ENCODE measurements at places on chromosomes 11 and 22.

DNA sequence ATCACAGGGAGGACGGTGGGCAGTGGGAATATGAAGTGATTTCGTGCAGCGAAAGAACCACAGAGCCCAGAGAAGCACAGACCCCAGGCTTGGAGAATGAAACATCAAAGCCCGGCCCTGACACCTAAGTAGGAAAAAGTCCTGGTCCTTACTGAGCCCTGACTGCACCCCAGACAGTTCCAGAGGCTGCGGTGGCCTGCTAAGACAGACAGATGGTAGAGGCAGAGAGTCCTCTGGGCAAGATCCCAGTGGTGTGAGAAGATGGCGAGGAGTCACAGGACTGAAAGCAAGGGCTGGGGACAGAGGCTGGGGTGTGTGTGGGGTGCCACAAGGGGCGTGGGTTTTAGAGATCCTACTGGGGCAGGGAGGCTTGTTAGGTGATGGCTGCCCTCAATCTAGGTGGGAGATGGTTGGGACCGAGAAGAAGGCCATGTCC, 3.7 kb downstream of the CBX6 start:
- DNase-seq = no peak

- DNase-seq = no peak
Observed at GRCh38 chr11:3001496-3001895, 9.4 kb upstream of the NAP1L4 start.

DNA sequence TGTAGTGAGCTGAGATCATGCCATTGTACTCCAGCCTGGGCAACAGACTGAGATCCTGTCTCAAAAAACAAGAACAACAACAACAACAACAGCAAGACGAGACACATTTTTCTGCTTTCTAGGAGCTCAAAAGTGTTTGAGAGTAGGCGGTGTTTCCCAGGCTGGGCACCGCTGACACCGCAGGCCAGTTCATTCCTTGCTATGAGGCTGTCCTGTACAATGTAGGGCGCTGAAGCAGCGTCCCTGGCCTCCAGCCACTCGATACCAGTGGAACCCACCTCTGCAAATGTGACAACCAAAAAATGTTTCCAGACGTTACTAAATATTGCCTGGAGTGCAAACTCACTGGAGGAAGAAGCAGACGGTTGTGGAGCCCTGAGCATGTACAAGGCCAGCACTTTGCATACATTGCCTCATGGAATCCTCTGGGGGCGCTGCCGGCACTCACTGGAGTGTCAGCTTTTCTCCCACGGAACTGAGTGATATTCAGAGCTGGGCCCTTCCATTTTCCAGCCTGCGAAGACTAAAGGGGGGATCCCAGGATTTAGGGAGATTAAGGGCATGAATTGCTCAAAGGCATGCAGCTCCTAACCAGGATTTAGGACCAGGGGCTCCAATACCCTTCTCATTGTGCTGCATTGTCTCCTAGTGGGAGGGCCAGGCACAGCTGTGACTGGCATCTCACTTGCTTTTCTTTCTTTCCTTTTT, 5.8 kb upstream of the MIEF1 start:
- DNase-seq = no peak

- DNase-seq = no peak
Observed at GRCh38 chr22:37160027-37160426, 10.3 kb upstream of the IL2RB start.

- DNase-seq = no peak
Observed at GRCh38 chr11:32188785-32189184, 97.9 kb downstream of the RCN1 start.

DNA sequence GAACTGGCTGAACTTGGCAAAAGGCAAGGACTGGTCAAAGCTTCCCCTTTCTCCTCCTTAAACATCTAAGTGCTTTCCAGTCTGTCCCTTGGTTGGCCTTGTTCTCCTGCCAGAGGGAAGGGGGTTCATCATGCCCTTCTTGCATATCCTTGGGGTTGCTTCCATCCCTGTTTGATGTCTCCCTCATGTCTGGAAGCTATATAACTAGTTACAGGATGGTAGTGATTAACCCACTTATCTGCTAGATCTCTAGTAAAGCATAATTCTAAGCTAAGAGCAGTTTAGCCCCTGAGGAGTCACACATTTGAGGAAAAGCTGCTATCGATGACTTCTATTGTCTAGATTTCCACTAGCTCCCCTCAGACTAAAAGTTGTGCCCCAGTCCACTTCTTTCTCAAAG, 22.9 kb downstream of the APOL5 start:
- no peak for DNase-seq

DNA sequence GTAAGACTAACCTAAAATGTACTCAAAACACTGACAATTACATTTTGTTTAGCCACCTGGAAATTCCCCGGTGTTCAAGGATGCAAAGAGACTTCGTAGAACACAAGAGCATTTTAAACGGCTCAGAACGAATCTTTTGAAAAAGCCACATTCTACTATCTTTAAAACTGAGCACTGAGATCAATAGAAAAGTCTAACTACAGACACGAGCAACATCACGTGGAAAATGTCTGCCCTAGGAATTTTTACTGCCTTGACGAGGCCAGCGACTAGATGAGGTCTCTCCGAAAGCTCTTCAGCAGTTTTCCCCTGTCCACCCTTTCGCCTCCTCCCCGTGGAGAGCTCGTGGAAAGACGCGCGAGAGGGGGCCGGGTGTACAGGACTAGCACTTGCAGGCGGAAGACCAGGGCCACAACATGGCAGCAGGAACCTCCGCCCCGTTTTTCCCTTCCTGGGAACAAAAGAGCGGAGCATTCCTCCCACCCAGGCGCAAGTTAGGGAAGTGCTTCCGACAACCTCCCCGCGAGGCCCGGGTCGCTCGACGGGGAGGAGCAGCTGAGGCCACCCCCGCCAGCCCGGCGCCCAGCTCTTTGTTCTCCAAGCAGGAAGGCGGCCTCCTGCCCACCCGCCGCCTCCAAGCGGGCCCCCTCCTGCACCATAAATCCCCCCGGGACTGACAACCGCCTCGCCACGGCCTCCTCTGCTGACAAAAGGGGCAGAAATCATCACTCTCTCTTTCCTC, 1.1 kb downstream of the EIF4G2 start:
- peak; percentile 6 for DNase-seq

DNA sequence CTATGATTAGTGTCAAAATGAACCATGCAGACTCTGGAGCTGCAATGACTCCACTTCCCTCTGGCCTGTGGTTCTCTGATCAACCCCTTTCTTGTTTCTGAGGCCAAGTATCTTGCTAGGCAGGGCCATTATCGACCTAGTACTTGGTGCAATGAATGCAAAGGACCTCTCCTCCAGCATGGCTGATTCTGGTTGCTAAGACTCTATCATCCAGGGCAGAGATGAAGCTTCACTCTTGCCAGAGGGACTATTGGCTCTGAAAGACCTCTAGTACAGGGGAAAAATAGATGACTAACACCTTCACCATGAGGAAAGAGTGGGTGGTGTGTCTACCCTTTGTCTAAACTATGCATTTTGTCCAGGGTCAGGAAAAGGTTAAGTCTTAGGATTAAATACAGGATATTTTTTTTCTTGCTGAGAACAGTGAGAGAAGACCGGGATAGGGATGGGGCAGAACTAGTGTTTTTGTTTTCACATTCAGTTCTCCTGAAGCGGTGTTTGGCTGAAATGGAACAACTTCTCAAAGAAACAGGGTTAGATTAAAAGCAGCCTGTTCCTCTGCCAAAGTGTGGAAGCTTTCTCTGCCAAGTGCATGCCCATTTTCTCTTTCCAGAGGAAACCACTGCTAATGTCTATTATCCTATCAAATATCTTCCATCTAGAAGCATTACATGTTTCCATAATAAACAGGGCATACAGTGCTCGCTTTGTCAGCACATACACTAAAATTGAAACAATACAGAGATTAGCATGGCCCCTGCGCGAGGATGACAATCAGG, 5.0 kb upstream of the MTFP1 start:
- DNase-seq = no peak

DNA sequence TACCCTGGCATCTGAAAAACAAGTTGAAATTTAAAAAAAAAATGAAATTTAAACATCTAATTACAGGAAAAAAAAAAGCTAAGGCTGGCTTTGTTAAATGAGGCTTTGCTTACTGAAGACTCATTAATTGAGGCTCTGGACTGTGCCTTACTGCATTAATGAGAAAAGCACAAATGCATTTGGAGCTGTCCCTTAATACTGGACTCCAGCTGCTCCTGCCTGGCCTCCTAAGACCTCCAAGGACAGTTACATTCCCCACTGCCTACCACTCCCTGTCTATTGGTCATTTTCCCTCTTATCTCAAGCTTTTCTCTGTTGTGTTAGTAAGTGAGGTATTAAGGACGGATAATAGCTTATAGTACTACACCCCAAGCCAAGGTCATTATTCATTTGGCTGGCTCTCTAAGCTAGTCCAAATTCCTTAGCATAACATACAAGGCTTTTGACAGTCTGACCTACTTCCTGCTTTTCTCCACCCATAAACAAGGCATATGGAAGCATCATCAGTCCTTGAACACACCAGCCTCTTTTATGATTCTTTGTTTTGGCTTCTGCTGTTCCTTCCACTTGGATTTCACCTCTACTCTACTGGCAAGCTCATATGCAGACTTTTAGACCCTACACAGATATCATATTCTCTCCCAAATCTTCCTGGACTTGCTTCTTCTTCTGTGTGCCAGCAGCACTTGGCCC, 62.5 kb downstream of the USP35 start:
- no peak for DNase-seq

- DNase-seq = no peak
Observed at GRCh38 chr11:35153280-35153679, 14.3 kb downstream of the CD44 start.

DNA sequence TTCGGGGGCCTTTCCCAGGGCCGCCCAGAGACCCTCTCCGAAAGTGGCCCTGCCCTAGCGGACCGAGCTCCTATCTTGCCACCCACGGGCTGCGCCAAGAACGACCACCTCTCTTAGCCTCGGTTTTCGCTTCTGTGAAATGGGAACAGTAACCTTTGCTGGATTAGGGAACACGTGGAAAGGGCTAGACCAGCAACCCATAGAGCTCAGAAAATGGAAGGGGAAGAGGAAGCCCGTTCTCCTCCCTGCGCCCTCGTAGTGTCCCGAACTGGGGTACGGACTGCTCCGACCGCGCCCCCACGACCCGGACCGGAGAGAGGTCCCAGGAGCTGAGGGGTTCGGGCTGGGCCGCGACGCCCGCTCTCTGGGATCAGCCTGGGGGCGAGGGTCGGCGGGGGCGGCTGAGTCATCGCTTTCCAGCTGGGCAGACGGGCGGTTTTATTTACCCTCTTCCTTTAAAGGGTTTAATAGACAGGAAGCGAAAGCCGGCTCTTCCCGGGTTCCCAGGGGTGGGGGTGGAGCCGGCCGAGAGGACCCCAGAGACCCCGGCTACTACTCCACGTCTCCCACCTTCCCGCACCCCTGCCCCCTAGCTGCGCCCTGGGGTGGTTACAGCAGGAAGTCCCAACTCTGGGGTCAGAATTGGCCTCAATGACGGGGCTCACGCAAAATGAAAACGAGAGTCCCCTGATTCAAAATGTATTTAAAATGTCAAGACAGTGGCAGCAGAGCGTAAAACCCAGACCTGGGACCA, 907 bp upstream of the PHLDA2 start:
- no peak for DNase-seq

DNA sequence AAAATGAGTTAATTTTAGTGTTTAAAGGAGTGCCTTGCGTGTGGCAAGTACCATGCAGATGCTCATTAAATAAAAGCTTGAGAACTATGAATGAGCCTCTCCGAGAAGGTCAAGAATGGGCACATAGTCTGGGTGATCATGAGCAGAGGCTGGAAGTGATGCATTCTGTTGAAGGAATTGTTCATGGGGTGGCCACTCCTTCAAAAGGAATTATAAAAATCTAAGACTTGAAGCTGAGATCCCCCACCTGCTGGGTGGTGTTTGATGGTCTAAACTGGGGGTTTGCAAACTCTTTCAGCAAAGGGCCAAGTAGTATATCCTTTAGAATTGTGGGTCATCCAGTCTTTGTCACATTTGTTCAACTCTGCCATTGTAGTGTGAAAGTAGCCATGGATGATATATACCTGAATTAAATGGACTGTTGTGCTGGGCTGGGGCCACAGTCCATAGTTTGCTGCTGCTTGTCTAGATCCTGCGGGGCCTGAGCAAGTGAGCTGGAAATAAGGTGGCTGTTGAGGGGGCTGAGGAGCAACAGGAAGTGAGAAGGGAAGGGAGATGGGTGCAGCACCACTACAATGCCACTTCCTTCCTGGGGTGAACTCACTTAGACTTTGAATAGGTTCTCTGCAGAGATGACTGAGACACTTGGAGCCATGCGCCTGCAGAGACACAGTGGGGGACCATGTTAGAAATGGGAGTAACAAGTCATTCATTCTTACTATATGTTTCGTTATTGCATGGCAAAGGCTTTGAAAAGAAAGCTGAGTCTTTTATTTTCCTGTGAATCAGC, 179.0 kb downstream of the SNX19 start:
- no peak for DNase-seq

DNA sequence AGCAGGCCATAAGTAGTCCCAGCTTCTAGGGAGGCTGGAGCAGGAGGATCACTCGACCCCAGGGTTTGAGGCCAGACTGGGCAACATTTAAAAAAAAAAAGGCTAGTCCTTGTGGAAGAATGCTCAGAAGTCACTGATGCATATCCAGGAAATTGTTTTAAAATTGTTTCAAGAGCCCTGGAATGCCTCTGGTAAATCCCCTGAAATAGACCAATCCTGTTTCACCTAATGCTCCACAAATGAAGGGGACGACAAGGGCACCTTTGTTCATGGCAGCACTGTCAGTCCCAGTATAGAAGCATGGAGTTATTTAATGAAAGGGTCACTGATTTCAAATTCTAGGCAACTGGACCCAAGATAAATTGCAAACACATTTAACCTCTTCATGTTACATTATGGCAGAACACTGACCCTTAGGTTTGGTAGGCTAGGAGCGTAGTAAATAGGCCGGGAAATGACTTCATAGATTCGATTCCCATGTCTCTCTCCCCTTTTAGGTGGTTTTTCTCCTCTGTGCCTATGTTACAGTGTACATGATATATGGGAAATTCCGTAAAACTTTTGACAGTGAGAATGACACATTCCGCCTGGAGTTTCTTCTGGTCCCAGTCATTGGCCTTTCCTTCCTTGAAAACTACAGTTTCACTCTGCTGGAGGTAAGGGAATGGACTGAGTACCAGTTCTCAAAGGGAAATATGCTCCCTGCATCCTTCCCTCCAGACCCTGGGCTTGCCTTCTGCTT, 11.4 kb downstream of the KDELR3 start:
- no peak for DNase-seq

DNA sequence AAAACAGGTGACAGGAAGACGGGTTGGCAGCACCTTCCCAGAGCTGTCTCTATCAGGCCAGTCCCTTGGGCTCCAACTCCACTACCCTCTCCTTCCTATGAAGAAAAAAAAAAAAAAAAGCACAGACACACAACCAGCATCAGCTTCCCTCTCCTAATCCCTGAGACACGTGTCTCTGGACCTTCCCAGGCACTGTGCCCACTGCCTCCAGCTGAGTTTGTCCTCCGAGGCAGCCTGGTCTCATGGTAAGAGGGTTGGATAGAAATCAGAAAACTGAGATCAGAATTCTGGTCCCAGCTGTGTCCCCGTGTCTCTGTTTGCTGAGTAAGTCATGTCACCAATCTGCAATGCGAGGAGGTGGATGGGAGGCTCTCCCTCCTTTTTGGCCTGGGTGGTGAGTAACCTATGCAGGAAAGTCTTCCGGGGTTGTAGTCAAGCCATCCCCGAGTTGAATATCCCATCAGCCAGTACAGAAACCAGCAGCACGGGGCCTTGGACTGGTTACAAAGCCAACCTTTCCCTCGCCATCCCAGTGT, 193.7 kb upstream of the TBCEL start:
- no peak for DNase-seq
